Activated CD8-positive, alpha-beta memory T cell treated with anti-CD3 and anti-CD28 coated beads for 36 hours (primary cell): ENCODE measurements at places on chromosomes 12 and 14. TPM values are rescaled to one million over a fixed set of nuclear protein-coding genes. Genes with fewer than 3 reads are reported as not detected.

Gene GALNT9
- total RNA-seq, result not detected

Gene BDKRB2
- not detected for total RNA-seq

Gene TTC9
- 5.7 TPM for total RNA-seq

Gene SLC7A7
- 0.21 TPM for total RNA-seq

Gene TUBA1A
- total RNA-seq, result 61.1 TPM

Gene SYT1
- total RNA-seq, result not detected

Gene RIC8B
- total RNA-seq, result 11.9 TPM

Gene TEAD4
- 2.2 TPM for total RNA-seq

Gene SOX5
- not detected for total RNA-seq

Gene NEUROD4
- not detected for total RNA-seq
